ENCODE measurements at places on chromosomes 7 and 10. TPM values are rescaled to one million over a fixed set of nuclear protein-coding genes. Genes with fewer than 3 reads are reported as not detected.

Gene C1QL3
- total RNA-seq: 0.11 TPM

Gene PPP1R17
- not detected for total RNA-seq

Gene CYTH3
- total RNA-seq: 10.0 TPM

DNA sequence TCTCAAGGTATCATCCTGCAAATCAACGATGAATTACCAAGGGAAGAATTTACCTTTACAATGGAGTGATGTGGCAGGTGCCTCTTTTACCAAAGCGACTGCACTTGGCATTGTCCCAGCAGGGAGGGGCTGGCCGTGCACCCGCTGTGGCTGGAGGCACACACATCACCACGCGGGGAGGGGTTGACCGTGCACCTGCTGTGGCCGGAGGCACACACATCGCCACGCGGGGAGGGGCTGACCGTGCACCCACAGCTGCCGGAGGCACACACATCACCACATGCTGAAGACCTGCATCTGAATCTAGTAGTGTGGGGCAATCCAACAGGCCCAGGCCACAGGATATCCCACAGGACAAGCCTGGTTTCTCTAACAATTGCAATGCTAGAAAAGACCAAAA, 493.5 kb downstream of the DNAJB6 start:
- no peak for DNase-seq

Gene LRRN3
- not detected for total RNA-seq

DNA sequence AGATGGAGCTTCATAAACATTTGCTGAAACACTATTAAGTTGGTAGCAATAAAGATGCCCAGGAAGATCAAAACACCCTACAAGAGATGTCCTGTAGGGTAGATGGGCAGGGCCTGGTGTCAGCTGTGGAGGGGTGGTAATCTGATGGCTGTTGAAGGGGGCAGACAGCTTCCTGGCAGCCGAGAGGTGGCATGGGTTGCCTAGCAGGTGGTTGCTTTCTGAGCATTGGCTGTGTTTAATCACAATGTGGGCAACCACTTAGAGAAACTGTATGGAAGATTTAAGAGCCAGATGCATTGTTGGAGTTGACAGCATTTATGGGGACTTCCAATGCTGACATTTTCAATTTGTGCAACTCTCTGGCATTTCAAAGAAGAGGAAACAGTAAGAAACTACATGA, 79.9 kb upstream of the SLC26A5 start:
- DNase-seq: no peak

- DNase-seq: no peak
Measured at GRCh38 chr10:59099481-59099880, 77.0 kb upstream of the PHYHIPL start.

Gene CNPY1
- total RNA-seq: not detected

DNA sequence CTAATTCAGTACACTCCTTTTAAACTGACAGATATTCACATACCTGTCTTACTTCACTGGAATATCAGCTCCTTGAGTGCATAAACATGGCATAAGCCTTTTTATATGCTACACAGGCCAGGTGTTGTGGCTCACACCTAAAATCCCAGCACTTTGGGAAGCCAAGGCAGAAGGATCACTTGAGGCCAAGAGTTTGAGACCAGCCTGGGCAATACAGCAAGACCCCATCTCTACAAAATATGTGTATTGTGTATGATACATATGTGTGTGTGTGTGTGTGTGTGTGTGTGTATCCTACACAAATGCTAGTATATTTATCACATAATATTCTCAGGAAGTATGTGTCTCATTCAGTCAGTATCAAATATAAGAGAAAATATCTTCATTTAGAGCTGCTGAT, 45.3 kb downstream of the DNAJC12 start:
- no peak for DNase-seq

Gene PDE1C
- total RNA-seq: 0.11 TPM

GRCh38 chr10:47444047-47444446, 39.9 kb downstream of the ANXA8 start:
- DNase-seq: no peak

GRCh38 chr10:2225609-2226008, 488.3 kb upstream of the ADARB2 start:
- DNase-seq: no peak

- no peak for DNase-seq
Measured at GRCh38 chr7:139976838-139977656, 85.7 kb downstream of the PARP12 start.

DNA sequence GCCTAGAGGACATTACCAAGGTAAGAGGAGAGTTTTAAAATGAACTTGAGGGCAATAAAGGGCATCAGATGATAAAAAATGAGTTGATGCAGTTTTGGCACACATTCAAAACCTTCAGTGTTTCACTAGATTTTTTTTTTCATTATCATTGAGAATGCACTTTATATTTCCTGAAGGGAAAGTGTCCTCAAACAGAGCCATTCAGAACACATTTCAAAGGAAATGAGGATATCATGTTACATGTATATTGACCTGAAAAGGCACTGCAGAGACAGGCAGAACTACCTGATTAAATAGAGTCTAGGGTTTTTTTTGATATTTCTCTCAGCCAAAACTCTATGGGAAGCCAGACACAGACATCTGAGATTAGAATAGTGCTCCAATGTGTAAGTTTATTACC, 454.0 kb downstream of the NEBL start:
- no peak for DNase-seq

Gene PRSS2
- not detected for total RNA-seq

DNA sequence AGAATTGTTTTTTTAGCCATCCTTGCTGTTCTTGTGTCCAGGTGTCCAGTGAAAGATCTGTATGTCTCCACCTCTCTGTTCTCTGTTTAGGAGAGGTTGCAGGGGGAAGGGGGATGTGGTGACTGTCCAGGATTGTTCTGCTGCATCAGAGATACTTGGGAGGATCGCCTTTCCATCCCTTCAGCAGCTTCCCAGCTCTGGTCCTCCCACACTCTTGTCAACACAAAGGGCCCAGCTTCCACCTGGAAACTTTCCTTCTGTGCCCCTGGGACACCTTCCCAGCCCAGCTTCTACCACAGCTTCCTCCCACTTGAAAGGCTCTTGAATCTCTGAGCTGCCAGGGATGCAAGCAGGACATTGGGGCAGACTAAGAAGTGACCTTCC, 82.0 kb upstream of the SLF2 start:
- no peak for DNase-seq

DNA sequence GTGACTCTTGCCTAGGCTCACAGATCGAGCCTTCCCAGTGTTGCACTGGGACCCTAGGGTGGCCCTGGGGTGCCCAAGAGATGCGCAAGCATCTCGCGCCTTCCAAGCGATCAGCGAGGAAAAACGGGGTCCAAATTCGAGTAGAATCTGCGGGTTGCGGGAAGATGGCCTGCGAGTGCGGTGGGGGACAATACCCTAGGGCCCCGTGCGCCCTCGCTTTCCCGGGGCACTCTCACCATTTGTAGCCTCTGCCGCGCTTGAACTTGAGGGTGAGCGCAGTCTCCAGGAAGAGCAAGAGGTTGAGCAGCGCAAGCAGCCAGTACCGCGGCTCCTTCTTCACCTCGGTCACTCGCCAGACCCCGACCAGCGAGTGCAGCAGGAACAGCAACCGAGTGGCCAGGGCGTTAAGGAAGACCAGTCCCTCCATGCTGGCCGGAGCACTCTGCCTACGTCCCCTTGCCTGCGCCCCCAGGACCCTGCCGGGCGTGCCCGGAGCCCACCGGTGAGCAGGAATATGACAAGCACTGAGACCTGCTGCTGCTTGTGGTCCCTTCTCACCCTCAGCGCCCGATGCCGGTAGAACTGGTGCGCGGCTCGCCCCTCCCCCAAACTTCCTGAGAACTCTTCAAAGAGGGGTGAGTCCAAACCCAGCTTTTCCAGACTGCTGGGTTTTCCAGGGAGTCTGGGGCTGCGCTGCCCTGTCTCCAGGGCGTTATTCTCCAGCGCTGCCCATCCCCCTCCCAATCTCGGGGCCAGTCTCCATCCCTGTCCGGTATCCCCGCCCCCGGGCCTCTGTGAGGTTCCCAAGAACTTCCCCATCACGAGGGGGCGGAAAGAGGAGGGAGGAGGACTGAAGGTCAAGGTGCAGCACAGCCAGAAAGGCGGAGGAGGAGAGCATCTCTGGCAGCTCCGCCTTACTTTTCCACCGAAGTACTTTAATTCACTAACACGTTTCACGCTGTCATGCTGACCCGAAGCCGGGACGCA, at the start of gene TMEM26:
Gene TMEM26, minus strand, starts transcription at position 727 of the 987 bp plus-strand sequence. Its CDS starts 300 bp downstream, at position 427.
- DNase-seq: no peak

DNA sequence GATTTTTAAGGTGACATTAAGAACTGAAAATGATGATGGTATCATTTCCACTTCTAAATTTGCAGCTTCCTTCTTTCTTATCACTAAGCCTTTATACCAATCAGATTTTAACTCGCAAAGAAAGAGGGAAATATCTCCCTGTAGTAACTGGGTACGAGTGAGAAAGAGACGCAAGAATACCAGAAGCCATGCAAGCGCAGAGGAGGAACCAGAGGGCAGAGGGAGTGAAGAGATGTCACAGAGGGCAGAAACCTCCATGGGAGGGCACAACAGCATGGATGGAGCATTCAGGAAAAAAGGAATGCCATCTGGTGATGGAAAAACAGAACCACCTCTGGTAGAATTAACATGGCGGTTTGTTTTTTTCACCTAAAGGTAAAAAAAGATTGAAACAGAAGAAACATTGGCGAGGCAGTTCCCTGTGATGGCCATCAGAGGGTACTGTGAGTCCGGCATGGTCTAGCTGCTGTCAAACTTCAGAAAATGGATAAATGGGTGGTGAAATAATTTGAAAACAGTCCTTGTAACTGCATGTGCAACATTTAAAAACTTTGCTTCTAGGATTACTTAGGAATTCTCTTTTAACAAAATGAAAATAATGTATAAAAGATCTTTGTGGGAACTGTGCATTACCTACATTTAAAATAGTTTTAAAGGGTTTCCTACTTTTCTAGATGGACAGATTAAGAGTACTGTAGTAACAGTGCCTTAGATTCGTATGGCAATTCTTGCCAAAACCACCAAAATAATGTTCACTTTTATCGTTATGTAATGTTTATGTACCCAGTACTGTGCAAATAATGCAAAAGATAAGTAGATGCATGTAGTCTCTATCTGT, 91.8 kb downstream of the ARHGAP12 start:
- no peak for DNase-seq

DNA sequence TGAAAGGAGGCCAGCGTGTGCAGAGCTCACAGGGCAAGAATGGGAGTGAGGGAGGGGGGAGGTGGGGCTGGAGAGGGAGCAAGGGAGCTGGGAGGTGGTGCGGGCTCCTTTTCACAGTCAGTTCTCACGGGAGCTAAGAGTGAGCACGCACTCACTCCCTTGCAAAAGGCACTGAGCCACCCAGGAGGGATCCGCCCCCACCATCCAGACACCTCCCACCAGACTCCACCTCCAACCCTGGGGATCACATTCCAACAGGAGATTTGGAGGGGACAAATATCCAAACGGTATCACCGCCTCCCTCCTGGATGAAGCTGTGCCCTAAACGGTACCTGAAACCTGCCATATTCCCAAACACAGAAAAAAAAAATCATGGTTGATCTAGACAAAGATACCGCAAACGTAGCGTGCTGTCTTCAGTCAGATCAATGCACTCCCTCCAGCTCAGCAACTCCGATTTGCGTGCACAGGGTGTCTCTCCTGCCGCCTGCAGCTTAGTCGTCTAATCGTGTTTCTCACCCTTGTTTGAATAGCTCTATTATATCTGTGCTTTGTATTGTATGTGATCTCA, 20.3 kb upstream of the PRKAG2 start:
- no peak for DNase-seq

Gene BRAF
- 12.5 TPM for total RNA-seq

DNA sequence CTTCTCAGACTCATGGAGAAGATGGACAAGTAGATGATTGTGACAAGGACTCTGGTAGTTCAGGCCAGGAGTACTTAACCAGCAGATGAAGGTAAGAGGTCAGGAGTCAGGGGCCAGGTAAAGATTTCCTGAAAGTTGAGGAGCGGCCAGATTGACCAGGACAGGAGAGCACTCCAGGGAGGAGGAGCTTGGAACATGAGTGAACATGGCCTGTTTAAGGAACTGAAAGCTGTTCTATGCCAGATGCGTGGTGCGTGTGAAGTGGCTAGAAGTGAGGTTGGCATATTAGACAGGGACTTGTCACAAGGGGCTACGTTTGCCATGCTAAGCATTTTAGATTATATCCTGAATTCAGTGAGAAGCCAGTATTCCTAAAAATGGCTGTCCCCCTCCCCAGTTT, 157.2 kb downstream of the WNT2 start:
- no peak for DNase-seq

DNA sequence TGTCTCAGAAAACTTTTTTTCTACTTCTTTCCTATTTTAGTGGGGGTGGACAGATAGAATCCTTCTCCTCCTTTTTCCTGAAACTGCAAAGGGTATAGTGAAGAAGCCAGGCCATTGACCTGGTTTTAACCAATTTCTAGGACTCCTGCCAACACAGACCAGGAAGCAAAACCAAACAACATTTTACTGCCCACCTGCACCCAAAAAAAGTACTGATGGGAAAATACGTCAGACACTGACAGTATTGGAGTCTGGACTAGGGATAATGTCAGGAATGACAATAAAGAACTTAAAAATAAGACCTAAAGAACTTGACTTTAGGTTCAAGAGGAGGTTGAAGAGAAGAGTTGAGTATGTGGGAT, 5.0 kb upstream of the STEAP4 start:
- no peak for DNase-seq

Gene LZTS2
- total RNA-seq: 56.0 TPM

Gene LIPJ
- not detected for total RNA-seq

GRCh38 chr7:26460351-26461085, 168.9 kb downstream of the SNX10 start:
- no peak for DNase-seq

GRCh38 chr10:43260911-43261577, 5.8 kb downstream of the RASGEF1A start:
- DNase-seq: no peak

- DNase-seq: no peak
Measured at GRCh38 chr7:77687100-77687746, 9.0 kb upstream of the RSBN1L start.

DNA sequence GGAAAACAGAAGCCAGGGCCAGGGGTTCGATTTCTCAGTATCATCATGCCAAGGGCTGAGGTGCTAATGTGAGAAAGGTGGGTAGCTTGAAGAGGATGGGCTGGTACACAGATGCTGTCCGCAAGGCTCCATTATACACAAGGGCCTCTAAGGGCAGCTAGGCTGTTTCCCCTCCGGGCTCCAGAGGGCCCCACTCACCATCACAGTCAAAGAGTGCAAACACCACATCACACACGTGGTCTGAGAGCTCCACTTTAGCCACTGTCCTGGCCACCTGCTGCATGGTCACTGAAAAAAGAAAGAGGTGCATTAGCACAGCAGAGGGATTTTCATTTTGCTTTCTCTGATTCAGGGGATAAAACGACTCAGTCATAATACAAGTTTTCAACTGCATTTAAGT, 20.9 kb upstream of the DNAJB12 start:
- DNase-seq: no peak

Gene ANKMY2
- total RNA-seq: 15.8 TPM

GRCh38 chr10:15457382-15457781, 86.3 kb upstream of the FAM171A1 start:
- no peak for DNase-seq

- DNase-seq: no peak
Measured at GRCh38 chr7:75559355-75559975, 67.3 kb downstream of the SPDYE5 start.

Gene EVX1
- not detected for total RNA-seq

Gene CFTR
- total RNA-seq: not detected
